ENCODE measurements at places on chromosomes 3 and 15.

DNA sequence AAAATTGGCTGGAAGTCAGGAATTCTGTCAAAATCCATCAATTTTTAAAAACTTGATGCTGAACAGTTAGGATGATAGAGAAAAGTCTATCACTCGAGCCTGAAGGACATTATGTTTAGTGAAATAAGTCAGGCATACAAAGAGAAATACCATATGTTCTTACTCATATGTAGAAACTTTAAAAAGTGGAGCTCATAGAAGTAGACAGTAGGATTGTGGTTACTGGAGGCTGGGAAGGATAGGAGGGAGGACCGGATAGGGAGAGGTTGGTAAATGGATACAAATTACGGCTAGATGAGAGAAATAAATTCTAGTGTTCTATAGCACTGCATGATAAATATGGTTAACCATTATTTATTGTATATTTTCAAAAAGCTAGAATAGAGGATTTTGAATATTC is 389.5 kb upstream of the RASGRP1 start:
- DNase-seq = no peak

DNA sequence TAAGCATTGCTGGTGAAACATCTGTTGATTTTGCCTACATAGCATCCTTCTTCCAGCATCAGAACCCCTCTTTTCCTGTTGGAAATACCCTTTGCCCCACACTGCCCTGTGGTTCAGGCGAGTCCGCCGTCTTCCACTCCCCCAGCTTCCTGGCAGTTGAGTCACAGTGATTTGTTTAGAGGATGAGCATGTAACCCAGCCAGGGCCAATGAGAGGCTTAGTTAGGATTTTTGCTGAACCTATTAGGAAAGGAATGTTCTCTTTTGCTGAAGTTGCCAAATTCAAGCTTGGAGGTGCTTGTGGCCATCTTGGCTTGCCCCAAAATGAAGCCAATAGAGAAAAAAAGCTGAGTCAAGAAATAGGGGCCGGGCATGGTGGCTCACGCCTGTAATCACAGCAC is 19.0 kb upstream of the MEX3B start:
- DNase-seq = no peak

DNA sequence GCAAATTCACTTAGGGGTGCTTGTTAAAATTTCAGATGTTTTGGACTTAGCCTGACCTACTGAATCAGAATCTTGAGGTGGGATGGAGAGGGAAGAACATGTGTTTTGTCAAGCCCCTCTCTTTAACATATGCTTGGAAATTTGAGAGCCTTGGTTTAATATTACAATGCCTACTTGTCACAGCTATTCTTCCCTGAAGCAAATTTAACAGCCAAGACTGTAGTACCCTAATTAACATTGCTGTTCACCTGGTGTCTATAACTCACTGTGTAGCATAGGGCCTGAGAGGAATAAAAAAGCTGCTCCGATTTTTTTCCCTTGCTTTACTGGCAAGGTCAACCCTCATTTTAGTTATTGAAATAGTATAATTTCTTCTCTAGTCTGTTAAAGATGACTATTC is 880.1 kb downstream of the CADM2 start:
- DNase-seq = no peak

- DNase-seq = no peak
Observed at GRCh38 chr3:128196647-128197046, 43.4 kb downstream of the EEFSEC start.

- no peak for DNase-seq
Observed at GRCh38 chr3:13379201-13379830, 40.8 kb downstream of the NUP210 start.

- no peak for DNase-seq
Observed at GRCh38 chr3:196235452-196236122, 19.3 kb downstream of the SLC51A start.

- no peak for DNase-seq
Observed at GRCh38 chr3:140334132-140334929, 343.5 kb upstream of the TRIM42 start.

DNA sequence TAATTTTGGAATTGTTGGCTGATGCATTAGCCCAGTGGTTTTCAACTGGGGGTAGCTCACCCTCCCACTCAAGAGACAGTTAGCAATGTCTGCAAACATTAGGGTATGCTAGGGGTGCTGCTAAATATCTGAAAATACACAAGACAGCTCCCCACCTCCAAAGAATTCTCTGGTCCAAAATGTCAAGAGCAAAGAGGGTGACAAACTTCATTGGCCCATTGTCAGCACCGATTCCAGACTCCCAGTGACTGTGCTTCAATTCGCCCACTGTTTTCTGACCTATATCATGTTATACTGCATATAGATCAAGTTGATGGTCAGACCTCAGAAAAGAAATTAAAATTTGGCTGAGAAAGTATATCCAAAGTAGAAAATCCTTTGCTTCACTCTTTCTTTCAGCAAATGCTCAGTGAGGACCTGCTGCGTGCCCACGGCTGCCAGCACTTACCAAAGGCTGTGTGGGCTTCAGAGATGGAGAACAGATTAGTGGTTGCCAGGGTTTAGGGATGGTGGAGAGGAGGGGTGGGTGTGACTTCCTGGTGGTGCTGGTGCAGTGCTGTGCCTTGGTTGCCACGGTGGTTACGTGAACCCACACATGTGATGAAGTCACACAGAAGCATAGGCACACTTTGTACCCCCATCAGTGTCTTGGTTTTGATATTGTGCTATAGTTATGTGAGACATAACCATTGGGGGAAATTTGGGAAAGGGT is 204.0 kb downstream of the PLCL2 start:
- no peak for DNase-seq

GRCh38 chr3:106380232-106380631 is 511.4 kb upstream of the CBLB start:
- DNase-seq = no peak

DNA sequence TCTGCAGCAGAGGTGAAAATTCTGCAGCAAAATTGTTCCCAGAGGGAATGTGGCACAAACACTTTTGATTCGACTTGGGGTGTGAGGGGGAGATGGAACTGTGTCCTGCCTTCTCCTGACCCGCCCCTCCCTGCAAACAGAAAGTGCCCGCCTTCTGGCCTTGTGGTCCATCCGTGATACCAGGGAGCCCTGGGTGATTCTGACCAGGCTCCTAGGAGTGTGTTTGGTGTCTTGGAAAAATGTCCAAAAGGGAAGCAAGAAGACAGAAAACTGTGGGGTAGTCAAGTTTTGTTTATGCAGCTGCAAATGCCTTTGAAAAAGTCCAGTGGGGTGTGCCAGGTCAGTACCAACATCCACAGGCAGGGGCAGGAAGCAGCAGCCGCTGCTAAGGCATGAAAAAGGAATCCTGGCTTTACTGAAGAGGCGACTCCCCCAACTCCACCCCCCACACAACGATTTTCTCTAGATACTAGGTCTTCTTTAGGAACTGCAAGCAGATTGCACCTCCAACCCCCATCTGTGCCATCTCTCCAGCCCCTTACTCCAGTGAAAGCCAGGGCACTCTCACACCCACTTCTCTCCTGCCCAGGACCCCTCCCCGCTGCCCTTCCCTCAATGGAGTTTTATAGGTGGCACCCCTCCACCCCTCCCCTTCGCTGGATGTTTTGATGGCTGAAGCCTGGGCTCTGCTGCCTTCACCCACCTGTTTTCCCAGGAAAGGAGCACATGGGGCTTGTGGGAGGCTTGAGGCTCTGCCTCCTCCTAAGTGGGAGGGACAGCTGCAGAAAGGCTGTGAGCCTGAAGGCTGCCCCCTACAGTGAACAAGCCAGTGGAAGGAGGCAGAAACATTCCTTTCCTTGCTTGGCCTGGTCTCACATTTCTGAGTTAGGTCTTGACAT is 82.4 kb upstream of the HERC1 start:
- DNase-seq = no peak

DNA sequence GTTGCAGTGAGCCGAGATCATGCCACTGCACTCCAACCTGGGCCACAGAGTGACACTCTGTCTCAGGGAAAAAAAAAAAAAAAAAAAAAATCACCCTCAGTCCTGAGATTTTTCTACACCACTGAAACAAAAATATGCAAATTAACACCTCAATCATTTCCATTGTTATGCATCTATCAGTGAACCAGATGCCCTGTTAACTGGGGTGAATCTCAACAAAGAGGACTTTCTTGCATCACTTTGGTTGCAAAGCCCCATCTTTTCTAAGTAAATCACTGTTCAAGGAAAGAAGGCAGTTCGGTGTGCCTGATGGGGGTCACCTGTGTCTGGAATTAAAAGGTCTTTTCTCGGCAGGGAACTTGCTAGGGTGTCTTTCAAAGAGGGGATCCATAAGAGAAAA is 421.6 kb downstream of the EPHB1 start:
- DNase-seq = no peak

GRCh38 chr15:61013146-61013545 is 216.0 kb downstream of the RORA start:
- no peak for DNase-seq
